ENCODE measurements at places on chromosomes 11 and 22. TPM values are rescaled to one million over a fixed set of nuclear protein-coding genes. Genes with fewer than 3 reads are reported as not detected.

DNA sequence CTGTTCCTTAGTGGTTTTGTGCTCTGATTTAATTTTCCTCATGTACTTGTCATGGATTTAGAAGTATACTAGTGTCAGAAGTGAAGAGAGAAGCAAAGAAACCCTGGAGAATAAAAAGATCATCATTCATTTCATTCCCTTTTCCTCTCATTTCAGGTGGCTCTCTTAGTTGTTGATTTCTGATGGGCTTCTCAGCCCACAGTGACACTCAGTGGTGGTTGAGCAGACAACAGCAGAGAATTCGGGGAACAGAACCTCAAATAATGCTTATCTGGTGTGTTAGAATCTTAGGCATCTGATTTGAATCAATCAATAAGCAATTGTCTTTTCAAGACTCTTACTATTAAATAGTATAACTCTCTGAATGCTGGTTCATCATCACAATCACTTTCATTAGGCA lies 1289.4 kb downstream of the FAM181B start:
- no peak for DNase-seq

DNA sequence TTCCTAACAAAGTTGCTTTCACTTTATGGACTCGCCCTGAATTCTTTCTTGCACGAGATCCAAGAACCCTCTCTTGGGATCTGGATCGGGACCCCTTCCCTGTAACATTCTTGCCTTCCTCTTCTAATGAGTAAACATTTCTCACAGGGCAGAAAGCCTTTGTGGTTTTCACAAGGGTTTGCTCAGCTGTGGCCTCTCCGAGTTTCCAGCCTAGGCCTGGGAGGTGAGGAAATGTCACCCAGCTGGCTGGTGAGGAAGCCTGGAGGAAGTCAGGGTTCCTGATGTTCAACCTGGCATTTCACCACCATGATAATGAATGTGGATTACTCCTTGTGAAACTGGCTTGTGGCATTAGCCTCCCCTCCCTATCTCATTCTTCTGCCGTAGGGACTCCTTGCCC lies 224.9 kb downstream of the DSCAML1 start:
- no peak for DNase-seq

GRCh38 chr11:131745405-131745804 lies 375.0 kb downstream of the NTM start:
- no peak for DNase-seq

The MOGAT2 gene
- not detected for total RNA-seq

GRCh38 chr22:26806445-26807175 lies 149.2 kb downstream of the MIAT start:
- peak; percentile 61 for DNase-seq

The TSKU gene
- total RNA-seq: 14.6 TPM

GRCh38 chr11:102806296-102806695 lies 8.3 kb upstream of the MMP1 start:
- no peak for DNase-seq

- no peak for DNase-seq
These were observed 488.1 kb downstream of the NTM start for GRCh38 chr11:131858505-131858904.

DNA sequence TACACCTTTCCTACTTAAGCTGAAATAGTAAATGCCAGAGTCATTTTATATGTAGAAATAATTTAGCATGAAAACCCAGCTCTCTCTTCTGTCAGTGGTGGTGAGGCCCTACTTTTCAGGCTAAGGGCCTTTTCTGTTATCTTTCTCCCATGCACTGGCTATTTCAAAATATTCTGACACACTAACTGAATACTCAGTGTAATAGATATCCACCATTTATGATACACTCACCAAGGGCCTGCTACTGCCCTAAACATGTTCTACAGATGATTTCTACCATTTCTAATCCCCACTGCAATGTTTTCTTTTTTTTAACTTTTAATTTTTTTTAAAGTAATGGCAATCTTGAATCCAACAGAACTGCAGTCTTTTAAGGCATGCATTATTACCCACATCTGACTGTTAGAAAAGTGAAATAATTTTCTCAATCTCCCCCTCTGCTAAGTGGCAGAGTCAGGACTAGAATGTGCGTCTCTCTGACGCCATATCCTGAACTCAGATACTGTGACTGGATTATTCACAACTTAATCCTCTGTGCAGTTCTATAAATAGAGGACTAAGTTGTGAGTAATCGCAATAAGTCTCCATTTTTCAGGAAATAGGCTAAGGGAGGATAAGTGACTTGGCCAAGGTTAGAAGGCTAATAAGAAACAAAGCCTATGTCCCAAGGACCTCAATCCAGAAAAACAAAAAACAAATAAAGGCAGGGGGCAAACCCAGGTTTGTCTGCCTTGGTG lies 44.0 kb downstream of the GRAMD1B start:
- DNase-seq: no peak

DNA sequence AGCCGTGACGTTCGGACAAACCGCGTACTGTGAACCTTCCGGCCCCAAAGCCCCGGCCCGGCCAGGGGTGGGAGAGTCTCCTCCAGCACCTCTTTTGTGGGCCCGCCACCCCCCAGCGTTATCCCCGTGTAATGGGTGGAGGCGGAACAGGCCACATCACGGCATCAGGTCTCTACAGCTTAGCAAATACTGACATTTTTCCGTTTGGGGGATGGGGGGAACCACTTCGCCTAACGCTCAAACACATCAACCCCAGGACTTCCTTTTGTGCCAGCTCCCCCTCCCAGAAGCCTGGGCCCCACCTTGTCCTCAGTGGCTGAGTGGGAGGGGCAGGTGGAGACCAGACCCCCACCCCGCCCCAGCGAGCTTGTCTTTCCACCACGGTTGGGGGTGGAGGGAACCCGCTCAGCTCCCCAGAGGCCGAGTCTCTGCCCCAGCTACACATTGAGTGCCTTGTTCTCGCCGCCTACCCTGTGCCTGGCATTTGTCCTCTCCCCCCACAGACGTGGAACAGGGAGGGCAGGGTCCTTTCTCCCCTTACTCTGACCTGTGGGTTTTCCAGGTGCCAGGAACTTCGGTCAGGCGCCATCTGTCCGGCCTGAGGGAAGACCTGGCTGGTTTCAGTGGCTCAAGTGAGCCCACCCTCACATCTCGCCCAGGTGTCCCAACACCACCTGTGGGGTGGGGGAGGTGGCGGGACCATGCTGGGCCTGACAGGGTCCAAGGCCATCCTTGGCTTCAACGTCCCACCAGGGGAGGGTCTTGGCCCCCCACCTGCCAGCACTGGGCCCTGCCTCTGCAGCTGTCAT lies 29.6 kb downstream of the SBF1 start:
- DNase-seq: peak; percentile 35
